ENCODE measurements at places on chromosomes 16 and 17.
A peak's percentile ranks its signal among the peaks of the same experiment; 100 is the strongest.

- DNase-seq: no peak
These were observed 23.7 kb downstream of the ACSF3 start for GRCh38 chr16:89117227-89117974.

DNA sequence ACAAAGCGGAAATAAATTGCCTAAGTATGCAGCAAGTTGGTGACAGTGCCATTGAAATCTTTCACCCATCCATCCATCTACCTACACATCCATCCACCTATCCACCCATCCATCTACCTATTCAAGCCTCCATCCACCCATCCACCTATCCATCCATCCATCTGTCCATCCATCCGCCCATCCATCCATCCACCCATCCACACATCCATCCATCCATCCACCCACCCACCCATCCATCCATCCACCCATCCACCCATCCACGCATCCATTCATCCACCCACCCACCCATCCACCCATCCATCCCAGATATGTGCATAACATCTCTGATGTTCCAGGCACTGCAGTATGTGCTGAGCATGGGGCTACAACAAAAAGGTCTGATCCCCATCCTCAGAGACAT is 277.5 kb downstream of the IRF8 start:
- no peak for DNase-seq

DNA sequence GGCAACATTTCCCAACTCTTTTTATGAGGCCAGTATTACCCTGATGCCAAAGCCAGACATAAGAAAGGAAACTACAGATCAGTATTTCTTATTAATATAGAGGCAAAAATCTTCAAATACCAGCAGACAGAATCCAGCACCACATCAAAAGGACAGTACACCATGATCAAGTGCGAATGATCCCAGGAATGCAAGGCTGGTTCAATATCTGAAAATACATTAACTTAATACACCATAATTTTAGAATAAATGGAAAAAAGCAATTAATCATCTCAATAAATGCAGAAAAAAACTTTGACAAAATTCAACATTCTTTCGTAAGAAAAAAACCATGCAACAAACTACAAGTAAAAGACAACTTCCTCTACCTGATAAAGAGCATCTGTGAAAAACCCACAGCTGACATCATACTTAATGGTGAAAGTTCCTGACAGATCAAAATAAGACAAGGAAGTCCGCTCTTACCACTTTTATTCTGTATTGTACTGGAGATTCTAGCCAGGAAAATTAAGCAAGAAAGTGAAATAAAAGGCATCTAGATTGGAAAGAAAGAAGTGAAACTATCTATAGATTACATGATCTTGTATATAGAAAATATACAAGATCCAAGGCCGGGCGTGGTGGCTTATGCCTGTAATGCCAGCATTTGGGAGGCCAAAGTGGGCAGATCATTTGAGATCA is 26.4 kb upstream of the MAPK3 start:
- DNase-seq: no peak

DNA sequence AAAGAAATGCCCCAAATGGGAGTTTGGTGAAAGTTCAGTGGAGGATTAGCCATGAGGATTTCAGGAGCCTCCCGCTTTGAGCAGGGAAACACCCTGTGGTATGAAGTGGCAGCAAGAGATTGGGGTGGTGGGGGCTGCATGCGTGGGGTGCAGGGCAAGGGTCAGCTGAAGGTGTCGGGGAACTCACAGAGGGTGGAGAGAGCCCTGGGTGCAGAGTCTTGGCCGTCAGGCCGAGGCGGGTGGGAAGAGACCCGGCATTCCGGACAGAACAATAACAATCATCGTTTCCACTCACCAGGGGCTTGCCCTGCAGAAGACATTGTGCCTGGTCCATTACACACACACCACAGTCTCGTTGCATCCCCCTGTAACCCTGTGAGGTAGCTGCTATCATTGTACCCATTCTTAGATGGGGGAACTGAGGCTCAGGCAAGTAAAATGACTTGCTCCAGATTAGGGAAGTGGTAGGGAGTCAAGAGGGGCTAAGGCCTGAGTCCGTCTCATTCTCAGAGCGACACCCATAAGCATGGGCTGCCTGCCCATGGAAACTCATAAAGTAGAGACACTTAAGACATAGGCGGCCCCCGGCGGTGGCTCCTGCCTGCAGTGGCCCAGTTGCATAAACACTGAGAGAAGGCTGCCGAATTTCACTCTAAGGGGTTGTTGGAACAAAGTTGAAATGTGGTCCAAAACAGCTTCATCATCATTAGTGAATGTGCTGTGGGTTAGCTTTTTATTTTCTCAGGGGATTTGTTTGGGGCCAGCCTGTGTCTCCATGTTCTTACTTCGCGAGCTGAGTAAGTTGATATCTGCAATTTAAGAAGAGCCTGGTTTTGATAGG is 93.3 kb downstream of the CMIP start:
- no peak for DNase-seq

- no peak for DNase-seq
These were observed 102.6 kb downstream of the ZNF778 start for GRCh38 chr16:89319886-89320781.

GRCh38 chr17:13055131-13055530 is 37.3 kb upstream of the ELAC2 start:
- DNase-seq: no peak

DNA sequence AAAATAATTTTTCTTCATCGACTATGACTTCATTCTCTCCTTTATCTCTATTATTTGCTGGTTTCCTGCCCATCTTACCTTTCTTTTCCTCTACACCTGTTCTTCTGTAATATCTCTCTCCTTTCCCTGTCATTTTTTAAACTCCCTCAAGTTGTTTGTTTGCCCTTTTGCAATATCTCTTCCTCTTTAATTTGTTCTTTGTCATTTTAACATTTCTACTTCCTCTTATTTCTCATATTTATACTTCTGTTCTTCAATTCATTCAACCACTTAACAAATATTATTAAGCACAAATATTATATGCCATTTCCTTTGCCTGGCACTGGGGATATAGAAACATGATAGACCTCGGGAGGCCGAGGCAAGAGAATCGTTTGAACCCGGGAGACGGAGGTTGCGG is 22.6 kb downstream of the MAP3K3 start:
- no peak for DNase-seq

DNA sequence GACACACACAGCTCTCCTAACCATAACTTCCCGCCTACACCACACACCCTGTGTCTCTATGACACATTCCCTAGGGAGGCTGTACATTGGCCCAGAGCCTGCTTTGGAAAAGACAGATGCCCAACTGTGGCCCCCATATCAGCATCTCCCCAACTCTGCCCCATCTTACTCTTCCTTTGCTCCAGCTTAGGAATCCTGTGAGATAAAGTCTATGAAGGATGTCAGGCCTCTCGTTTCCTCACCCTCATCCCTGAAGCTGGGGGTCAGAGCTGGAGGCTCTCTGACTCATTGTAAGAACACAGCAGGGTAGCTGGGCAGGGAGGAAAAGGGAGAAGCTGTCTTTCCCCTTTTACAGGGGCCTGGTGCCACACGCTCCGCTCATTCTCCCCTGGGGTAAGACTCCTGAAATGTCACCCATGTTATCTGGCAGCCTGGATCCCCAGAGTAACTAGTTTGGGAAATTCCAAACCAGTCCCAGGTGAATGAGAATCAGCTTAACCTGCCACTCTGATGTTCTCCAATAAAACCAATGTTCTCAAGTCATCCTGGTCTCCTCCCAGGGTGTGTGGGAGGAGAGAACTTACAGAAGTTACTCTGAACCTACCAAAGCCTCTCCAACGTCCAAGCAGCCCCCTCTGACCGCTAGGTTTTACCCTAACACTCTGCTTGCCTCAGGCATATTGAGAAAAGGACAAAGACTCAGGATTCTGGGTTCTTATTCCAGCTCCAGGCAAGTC is 2.8 kb downstream of the RAPGEFL1 start:
- no peak for DNase-seq

GRCh38 chr16:9465161-9465560 is 373.7 kb downstream of the HAPSTR1 start:
- no peak for DNase-seq

- no peak for DNase-seq
These were observed 65.1 kb downstream of the NUP93 start for GRCh38 chr16:56795011-56795410.

GRCh38 chr17:9725575-9725974 is 65.8 kb downstream of the DHRS7C start:
- no peak for DNase-seq

- DNase-seq: no peak
These were observed 78.7 kb downstream of the VMP1 start for GRCh38 chr17:59786213-59786535.

GRCh38 chr17:14261406-14261805 is 24.7 kb upstream of the CDRT15 start:
- DNase-seq: no peak

GRCh38 chr17:18074566-18075272 is 13.0 kb upstream of the DRG2 start:
- DNase-seq: no peak

GRCh38 chr17:33217891-33218290 is 75.2 kb downstream of the ASIC2 start:
- DNase-seq: no peak

- DNase-seq: no peak
These were observed 3.7 kb downstream of the KCNH6 start for GRCh38 chr17:63526861-63527260.

DNA sequence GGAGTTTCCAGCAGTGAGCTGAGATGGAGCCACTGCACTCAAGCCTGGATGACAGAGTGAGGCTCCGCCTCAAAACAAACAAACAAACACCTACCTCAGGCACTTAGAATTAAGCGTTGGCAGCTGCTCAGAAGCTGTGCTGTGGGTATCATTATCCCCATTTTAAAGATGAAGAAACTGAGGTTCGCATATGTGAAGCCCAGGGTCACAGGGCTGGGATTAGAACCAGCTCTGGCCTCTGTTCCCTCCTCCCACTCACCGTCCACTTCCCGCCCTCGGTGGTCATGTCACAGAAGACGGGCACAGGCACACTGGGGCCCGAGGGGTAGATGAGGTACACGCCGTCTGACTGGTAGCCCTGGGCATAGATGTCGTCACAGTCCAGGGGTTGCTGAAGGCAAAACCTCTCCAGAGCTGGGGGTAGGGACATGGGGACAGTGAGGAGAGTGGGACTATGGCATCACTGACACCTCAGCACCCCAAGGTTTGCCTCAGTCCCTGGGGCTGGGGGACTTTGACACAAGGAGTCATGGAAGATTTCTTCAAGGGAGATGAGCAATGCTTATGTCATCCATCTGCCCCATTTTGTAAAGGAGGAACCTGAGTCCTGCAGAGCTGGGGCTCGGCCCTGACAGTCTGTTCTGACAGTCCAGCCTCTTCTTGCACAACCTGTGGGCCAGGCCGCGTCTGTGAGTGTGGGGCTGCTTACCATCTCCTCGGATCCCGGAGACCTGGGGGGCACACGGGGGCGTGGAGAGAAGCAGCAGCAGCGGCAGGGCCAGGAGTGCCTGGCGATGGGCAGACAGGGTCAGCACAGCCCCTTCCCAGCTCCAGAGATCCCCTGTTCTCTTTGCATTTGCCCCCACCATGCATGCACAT is 700 bp downstream of the MFAP4 start:
- DNase-seq: no peak

- DNase-seq: peak; percentile 58
These were observed 4.6 kb upstream of the SLC12A3 start for GRCh38 chr16:56860226-56861020.

DNA sequence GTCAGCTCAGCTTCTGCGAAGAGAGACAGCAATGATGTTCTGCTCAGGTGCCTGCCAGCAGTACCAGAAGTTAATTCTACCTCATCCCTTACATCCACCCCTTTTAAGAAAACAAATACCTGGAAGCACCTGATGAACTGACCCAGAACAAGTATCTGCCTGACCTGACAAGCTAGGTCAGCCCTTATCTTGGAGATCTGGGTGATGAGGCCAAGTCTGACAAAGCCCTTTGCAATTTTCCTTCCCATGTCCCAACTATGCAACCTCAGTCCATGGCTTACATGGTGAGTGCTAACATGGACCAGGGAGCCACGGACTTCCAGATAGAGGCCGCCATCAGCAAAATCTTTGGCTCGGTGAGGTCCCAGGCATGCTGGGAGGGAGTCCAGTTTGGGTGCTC is 3.6 kb downstream of the ACADVL start:
- no peak for DNase-seq

GRCh38 chr17:16917671-16918394 is 54.1 kb downstream of the TNFRSF13B start:
- DNase-seq: no peak

DNA sequence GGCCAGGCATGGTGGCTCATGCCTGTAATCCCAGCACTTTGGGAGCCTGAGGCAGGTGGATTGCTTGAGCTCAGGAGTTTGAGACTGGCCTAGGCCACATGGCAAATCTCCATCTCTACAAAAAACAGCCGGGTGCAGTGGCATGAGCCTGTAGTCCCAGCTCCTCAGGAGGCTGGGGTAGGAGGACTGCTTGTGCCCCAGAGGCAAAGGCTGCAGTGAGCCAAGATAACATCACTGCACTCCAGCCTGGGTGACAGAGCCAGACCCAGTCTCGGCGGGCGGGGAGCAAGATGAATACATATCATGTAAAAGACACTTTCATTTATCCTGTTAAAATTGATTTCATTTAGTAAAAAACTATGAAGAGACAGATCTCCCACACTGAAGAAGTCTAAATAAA is 54.6 kb downstream of the CREBBP start:
- DNase-seq: no peak

DNA sequence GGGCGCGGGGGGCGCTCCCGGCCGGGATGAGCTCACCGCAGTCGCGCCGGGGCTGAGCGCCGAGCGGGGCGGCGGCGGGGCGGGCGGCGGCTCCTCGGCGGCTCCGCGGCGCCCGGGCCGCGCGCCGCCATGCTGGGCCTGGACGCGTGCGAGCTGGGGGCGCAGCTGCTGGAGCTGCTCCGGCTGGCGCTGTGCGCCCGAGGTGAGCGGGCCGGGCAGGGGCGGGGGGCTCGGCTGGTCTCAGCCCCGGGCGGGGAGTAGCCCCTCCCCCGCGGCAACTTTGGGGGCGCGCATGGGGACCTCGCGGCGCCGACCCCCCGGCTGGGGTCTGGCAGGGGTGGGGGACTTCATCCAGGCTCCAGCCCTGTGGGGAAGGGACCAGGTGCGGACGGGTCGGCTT is at the start of gene ARHGDIG:
Gene ARHGDIG, plus strand, starts transcription at position 40 of the 400 bp plus-strand sequence. Its CDS starts 90 bp downstream, at position 130.
- DNase-seq: no peak

DNA sequence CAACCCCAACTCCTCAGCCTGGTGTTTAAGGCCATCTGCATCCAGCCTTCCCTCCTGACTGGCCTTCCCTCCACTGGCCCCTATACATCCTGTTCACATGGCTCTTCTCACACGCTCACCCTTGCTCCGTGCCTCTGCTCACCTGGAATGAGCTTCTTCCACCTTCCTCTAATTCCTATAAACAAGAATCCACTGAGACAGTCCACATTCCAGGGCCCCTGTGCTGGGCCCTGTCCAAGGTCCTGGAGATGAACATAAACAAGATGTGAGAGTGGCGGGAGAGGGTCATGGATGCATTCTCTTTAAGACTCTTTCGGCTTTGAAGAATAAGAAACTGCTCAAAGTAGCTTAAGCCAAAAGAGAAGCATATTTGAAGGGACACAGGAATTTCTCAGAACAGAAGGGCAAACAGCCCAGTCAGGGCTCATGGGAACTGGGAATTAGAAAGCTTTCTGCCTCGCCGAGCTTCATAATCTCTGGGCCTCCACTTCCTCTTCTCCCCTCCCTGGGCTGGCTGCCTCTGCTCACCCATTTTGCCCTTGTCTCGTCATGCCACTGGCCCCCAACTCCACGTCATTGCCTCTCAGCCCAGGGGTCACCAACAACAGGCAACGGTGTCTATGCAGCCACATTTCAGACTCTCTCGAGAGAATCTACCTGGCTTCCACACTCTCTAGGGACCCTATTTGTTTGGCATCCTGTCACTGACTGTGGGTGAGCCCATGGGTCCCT is 13.5 kb downstream of the SPPL2C start:
- DNase-seq: no peak

GRCh38 chr17:31089471-31089870 is 5.3 kb upstream of the NF1 start:
- DNase-seq: no peak
